ENCODE measurements at places on chromosomes 7 and 10.

GRCh38 chr10:4431114-4431863 is 394.7 kb upstream of the AKR1E2 start:
- DNase-seq: no peak

DNA sequence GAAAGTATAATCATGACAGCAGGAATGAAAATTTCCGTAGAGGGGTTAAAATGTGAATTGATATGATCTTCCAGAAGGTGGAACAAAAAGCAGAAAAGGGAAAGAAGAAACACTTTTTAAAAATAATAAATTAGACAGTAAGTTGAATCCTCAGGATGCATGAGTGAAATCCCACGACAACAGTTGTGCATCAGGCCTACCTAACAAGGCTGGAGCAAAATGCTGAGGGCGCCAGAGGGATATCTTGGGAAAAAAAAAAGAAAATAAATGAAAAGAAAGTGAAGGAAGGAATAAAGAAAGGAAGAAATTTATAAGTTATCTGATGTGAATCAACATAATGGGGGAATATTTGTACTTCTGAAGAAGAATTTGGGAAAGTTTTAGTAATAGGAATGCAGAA is 13.0 kb upstream of the HUS1 start:
- no peak for DNase-seq

GRCh38 chr10:6247041-6247712 is 44.4 kb downstream of the PFKFB3 start:
- DNase-seq: no peak

DNA sequence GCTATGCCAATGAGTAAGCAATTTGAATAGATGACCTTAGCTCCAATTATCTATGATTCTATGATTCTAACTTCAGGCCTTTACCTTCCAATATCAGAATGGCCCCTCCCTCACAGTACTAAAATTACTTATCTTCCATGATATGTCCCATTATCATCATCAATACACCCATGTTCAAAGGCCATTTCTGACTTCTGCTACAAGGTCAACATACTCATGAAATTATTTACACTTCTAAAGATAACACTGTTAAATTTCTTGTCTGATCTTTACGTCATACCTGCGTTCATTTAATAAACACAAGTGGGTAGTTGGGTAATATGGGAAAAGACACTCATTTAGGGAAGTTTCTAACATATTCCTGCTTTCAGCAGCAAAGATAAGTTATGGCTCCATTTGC is 21.2 kb downstream of the IMMP2L start:
- DNase-seq: no peak

- DNase-seq: no peak
These were observed 716.5 kb upstream of the GRM3 start for GRCh38 chr7:85927226-85927625.

DNA sequence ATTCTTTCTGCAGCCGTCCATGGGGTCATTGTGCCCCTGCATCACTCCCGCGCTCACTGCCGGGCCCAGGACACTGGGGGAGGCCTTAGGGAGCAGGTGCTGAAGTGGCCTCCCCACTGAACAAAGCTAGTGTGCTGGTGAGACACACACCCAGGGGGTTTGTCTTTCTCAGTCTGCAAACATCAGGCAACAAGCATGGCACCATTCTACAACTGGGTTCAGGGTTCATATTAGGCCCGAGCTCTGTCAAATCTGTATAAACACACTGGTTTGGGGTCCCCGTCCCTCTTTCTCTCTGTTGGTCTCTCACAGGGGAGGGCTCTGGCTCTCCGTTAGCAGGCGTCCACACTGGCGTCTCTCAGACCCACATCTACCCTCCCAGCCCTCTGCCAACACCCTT is 11.1 kb upstream of the PPP2R2D start:
- no peak for DNase-seq

DNA sequence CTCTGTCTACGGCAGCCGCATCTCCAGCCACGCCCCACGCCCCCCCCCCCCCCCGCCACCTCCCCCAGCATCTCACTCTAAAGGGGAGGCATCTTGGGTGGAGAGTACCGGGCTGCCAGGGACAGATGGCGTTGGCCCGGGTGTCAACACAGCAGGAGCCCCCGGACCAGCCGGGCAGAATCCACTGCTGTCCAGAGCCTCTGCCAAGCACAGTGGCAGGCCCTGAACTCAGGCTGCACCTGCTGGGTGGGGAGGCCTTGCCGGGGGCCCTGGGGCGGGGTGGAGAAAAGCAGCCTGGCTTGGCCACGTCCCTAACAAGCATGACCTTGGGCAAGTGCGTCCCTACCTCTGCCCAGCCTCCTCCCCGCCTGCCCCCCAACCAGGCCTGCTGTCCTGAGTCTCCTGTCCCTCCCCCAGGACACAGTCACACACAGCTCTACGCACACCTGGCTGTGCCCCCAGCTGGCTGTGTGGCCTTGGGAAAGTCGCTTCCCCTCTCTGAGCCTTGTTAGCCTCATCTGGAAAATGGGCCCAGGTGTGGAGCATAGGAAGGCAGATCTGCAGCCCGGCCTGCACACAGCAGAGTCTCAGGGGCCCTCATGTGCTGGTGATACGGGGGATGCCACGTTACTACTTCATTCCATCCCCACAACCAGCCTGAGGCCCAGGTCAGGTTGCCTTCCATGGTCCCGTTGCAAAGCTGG is 45.2 kb downstream of the MICALL2 start:
- DNase-seq: no peak

DNA sequence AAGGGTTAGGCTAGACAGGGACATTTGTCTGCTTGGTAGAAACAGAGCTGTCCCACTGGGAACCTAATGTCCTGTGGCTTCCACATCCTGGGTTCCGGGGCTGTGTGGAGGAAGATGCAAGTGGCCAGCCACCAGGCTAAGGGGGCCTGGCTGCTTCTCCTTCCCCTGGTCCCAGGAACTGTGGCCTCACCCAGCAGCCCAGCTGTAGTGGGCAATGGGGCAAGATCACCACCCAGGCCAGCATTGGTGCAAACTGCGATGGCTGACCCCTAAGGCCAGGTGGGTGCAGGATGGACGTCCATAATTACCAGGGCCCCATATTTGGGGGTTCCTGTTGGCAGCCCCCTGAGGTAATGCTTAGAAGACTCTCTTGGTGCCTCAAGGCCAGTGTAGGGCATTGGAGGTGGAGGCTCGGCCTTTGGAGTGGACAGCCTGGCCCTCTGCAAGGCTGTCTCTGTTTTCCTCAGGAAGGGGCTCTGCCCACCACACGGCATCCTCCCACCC is 226.7 kb downstream of the TCF7L2 start:
- DNase-seq: no peak

DNA sequence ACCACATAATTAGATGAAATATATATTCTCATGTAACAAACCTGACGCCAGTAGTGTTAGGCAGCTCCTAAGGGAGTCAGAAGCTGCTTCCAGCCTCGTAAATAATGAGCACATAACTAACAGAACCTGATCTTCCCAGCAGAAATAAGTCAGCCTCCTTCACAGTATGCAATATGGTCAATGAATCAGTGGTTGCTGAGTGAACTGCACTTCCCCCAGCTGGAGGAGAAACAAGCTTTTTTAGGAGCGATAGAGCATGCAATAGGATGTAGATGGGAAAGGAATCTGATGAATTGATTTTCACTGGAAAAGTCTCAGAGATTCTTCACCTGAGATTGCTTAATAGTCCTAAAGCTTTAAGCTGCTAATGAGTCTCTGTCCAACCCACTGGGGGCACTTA is 337.2 kb upstream of the LRGUK start:
- no peak for DNase-seq

GRCh38 chr10:104331208-104331838 is 6.9 kb downstream of the ITPRIP start:
- no peak for DNase-seq

DNA sequence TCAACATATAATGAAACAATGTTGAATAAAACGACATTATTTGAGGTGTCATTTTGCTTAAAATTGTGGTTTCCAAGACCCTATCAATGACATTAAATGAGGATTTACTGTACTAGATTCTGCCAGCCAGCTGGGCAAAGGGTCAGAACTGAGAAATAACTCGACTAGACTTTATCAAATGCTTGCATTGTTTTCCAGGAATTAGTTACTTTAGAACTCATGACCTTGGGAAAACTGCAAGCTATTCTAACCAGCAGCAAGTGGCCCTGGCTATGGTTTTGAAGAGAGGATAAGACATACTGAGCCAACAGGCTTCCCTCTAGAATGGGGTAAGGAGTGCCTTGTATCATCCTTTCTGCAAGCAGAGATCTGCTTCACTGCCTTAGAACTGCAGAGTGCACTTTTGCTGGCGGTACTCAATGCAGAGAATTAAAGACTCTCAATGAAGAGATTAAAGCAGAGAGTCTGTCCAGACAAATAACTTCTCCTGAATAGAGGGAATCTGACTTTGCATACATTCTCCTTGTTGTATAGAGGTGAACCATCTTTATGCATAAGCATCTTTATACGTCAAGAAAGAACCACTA is 281.5 kb downstream of the ARL4A start:
- DNase-seq: no peak

DNA sequence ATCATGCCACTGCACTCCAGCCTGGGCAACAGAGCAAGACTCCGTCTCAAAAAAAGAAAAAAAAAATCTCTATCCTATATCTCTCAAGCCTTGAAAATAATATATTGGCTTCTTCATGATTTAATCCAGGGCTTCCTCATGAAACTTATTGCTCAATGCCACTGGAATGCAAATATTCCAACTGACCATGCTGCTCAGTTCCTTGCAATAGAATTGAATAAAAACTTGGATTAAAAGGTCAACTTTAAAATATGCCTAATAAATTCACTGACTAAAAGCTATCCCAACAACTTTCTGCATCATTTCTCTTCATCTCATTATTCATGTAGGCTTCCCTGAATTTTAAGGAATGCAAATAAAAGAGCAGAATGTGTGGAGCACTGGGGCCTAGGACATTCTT is 42.1 kb upstream of the NOBOX start:
- no peak for DNase-seq

- DNase-seq: no peak
These were observed 17.1 kb downstream of the ADCY1 start for GRCh38 chr7:45591101-45591906.

DNA sequence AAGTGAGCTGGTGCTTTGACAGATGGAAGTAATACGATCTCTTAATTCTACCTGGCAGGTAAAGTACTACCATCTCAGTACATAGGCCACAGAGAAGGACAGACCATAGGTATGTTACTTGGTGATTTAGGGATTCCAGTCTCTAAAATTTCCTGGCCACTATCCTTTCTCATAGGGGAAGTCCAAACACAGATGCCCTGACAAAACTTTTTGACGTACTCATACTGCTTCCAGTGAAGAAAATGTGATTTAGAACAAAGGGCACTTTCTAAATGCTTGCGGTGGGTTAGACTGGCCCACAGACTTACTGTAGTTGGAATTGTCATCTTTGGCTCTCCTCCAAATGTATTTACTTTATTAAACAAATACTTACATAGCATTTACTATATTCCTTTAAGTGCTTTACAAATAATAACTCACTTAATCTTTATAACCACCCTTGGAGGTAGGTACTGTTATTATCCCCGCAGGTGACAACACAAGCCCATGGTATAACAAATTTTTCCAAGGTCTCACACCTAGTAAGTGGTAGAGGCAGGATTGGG is 3.0 kb downstream of the PI4K2A start:
- DNase-seq: no peak

DNA sequence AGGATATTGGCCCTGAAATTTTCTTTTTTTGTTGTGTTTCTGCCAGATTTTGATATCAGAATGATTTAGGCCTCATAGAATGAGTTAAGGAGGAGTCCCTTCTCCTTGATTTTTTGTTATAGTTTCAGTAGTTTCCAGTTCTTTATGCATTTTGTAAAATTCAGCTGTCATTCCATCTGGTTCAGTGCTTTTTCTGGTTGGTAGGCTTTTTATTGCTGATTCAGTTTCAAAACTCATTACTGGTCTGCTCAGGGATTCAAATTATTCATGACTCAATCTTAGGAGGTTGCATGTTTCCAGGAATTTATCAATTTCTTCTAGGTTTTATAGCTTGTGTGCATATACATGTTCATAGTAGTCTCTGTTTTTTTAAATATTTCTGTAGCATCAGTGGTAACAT is 10.1 kb upstream of the TMEM196 start:
- no peak for DNase-seq

DNA sequence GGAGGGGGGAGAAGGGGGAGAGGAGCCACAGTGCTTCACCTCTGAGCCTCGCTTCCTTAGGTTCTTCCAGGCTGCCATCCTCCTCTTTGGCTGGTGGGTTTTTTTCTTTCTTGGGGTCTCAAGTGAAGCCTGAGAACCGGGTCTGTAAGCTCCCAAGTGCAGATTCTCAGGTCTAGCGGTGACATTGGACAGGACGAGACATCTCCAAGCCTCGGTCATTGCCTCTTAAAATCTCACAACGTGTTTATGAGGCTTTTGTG is 817 bp upstream of the IL15RA start:
- DNase-seq: no peak

DNA sequence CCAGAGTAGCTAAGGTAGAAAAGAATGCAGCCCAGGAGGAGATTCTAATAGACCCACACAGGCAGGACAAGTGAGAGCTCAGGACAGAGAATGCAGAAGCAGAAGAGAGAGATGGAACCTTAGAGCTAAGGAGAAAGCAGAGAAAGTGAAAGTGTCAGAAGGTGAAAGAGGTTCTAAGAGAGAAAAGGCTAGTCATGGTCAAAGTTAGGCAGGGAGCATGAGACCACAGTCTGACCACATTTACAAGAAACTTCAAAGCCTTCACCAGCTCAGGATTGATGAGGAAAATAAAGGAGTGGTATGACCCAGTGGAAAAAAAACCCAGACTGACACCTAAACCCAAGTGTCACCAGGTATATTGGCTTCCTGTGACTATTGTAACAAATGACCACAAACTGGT is 131.8 kb upstream of the WDR11 start:
- no peak for DNase-seq

DNA sequence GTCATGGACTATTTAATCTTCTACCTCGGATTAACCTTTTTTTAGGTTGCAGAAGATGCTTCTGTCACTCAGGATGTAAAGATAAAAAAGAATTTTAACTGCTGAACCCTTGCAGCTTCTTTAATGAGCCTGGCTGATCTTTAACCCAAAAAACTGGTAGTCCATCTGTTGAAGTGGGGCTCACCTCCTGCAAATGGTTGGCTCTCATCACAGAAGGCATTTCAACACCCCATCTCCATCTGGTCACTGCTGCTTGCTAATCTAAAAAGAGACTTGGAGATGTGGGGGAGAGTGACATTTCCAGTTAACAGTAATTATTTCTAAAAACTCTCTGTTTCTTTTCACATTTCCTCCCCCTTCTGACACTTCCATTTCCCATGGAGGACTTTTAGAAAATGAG is 208.6 kb downstream of the LHFPL3 start:
- no peak for DNase-seq

- DNase-seq: no peak
These were observed 137.5 kb downstream of the ZEB1 start for GRCh38 chr10:31456468-31456867.

GRCh38 chr7:97390052-97390451 is 272.6 kb downstream of the SDHAF3 start:
- DNase-seq: no peak

DNA sequence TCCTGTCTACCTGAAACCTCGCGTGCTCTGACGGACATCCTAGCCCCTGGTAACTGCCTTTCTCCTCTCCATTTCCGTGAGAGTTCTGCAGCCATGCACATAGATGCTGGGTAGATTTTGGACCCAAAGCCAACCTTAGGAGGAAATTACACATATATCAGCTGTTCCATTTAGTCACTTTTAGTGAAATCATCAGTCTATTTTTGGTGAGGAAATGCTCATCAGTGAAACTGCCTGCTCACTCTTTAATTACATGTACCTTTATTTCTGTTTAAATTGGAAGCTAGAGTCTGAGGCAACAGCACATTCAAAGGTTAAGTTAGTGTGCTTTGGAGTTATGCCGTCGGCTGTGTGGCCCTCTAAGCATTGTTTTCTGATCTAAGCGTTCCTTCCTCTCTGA is 231.3 kb downstream of the WDR37 start:
- no peak for DNase-seq

Data from GM19239 (cell line).